ENCODE measurements at places on chromosomes 2 and 18. TPM values are rescaled to one million over a fixed set of nuclear protein-coding genes. Genes with fewer than 3 reads are reported as not detected.

DNA sequence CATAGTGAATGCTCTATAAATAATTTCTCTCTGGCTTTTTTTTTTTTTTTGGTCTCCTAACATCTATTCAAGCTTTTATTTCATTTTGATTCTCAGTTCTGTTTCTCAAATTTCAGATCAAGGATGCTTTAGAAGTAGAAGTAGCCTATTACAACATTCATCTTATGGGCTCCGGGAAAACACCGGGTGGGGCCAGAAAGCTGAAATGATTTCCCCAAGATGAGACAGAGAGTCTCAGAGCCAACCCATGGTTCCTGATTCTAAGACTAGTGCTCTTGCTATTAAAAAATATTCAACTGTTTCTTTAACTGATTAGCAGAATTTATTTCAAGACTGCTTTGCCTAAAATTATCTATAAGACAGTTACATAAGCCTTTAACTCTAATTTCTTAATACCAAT lies 147.2 kb upstream of the CCDC68 start:
- no peak overlapping the region for H3K27ac ChIP-seq
- DNase-seq, result no peak
- H3K4me1 ChIP-seq, result no peaks in the 10 kb centered on the region

DNA sequence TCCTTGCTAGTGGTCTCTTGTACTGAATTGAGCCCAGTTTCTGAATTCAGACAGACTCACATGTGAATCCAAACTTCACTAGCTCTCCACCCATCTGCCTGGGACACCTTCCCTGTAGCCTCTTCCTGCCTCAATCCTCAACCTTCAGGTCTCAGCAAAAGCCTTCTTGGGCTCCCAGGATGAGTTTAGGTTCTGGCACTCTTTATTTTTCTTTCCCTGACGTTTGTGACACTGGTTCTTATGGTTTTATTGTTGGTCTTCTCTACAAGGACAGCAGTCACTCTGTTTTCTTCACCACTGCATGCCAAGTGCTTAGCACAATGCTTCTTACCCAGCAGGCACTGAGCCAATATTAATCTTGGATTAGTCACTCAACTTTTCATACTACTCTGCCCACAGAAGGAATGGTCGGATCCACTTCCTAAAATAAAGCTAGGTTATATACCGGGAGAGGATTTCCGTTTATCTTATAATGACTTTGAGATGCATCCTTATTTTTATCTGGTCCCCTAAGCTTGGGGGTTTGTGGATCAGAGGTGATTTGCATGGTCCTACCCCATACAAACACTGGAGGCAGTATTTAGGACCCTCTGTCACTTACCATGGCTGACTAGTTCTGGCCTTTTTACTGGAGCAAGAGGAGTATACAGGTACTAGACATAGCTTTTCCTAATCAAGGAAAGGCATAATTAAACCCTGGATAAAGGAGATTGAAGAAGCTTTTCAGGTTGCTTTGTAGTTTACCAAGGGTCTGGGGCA lies 186.3 kb downstream of the MYCN start:
- peak; percentile 26 for DNase-seq
- H3K27me3 ChIP-seq, result peaks cover 3% of the 10 kb centered on the region
- H3K36me3 ChIP-seq, result no peaks in the 10 kb centered on the region
- no peaks in the 10 kb centered on the region for H3K4me1 ChIP-seq
- no peak overlapping the region for H3K4me3 ChIP-seq
- H3K27ac ChIP-seq, result no peak overlapping the region

DNA sequence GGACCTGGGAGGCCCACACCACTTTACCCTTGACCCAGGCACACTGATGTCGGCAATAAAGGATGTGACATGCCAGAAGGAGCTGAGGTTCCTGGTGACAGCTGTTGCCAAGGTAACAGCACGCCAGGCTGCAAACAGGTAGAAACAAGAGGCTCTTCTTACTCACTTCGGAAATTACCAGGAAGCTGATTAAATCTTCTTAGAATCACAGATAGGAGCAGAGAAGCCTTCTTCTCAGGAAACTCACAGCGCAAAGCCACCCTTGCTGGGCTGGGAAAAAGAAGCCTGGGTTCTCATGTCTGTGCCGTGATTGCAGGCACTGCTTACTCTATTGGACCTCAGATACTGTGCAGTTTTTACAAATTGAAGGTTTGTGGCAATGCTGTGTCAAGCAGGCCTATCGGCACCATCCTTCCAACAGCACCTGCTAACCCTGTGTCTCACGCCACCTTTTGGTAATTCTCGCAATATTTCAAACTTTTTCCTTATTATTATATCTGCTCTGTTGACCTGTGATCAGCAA lies 61.0 kb upstream of the TAF1B start:
- H3K36me3 ChIP-seq, result no peaks in the 10 kb centered on the region
- peaks cover 5% of the 10 kb centered on the region for H3K4me1 ChIP-seq
- H3K27ac ChIP-seq, result no peak overlapping the region
- no peak for DNase-seq
- no peak overlapping the region for H3K4me3 ChIP-seq
- H3K27me3 ChIP-seq, result no peaks in the 10 kb centered on the region

DNA sequence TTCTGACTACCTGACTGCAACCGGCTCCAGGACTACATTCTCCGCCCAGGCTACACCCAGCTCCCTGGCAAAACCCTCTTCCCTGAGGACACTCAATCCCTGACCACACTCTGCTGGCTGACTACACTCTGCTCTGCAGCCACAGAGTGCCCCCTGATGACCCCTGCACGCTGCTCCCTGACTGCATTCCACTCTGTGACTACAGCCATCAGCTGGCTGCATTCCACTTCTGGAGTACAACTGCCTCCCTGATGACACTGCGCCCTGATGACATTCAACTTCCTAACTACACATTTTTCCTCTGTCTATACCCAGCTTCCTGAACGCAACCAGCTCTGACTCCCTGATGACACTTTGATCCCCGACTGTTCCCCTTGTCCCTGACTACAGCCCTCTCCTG lies 71.3 kb upstream of the NRXN1 start:
- no peak for DNase-seq
- no peaks in the 10 kb centered on the region for H3K4me1 ChIP-seq
- H3K4me3 ChIP-seq, result no peak overlapping the region
- no peaks in the 10 kb centered on the region for H3K27me3 ChIP-seq
- no peak overlapping the region for H3K27ac ChIP-seq
- H3K36me3 ChIP-seq, result no peaks in the 10 kb centered on the region

DNA sequence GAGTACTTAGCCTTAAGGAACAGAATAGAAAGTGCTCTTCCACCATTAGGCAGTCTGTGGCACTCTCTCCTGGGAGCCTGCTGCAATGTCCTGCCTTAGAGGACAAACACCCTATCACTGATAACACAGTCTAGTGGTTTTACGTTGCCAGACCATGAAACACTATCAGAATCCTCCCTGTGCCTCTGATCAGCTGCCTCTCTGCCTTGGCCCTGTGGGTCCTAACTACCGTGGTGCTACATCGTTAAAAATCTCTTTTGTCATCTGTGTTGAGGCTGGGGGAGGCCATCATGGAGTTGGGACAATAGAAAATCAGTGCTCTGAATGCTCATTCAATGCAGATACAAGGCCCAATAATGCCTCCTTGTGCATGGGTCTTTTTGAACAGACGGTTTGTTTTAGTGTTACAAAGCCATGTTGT lies 11.9 kb upstream of the APCDD1 start:
- no peak overlapping the region for H3K4me3 ChIP-seq
- no peaks in the 10 kb centered on the region for H3K4me1 ChIP-seq
- peak; percentile 78 for DNase-seq
- no peaks in the 10 kb centered on the region for H3K36me3 ChIP-seq
- no peaks in the 10 kb centered on the region for H3K27me3 ChIP-seq
- no peak overlapping the region for H3K27ac ChIP-seq

FBXO11 gene
- 53.8 TPM for total RNA-seq

CDH2 gene
- total RNA-seq, result 14.0 TPM

AQP12B gene
- total RNA-seq, result not detected

Measured in esophagus muscularis mucosa (tissue), 4 donors.